ENCODE measurements at places on chromosomes 7 and 10. TPM values are rescaled to one million over a fixed set of nuclear protein-coding genes. Genes with fewer than 3 reads are reported as not detected.

The ERVW-1 gene
- total RNA-seq: not detected

The TMEM178B gene
- total RNA-seq: 0.18 TPM

The HOXA10 gene
- not detected for total RNA-seq

The SPDYE2 gene
- not detected for total RNA-seq

The NANOS1 gene
- total RNA-seq: 0.23 TPM
